ENCODE measurements at places on chromosomes 3 and 15. TPM values are rescaled to one million over a fixed set of nuclear protein-coding genes. Genes with fewer than 3 reads are reported as not detected.

GRCh38 chr3:47664519-47664918 is 85.9 kb upstream of the CSPG5 start:
- ATAC-seq: no peak

DNA sequence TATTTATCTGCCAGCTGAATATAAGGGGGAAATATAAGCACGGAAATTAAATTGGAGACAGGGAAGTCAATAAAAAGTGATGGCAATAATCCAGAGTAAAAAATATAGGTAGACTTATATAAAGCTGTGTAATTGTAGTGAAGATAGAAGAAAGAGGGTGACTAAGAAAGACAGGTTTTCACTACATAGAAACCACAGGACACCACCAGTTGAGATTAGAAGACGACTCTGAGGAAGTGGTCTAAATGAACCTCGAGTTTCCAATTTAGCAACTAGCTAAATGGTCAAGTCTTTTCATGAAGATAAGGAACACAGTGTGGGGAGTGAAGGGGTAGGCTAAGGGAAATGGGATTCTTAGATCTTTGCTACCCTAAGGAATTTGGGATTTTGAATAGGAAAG is 188.8 kb upstream of the ARL6 start:
- ATAC-seq: no peak

DNA sequence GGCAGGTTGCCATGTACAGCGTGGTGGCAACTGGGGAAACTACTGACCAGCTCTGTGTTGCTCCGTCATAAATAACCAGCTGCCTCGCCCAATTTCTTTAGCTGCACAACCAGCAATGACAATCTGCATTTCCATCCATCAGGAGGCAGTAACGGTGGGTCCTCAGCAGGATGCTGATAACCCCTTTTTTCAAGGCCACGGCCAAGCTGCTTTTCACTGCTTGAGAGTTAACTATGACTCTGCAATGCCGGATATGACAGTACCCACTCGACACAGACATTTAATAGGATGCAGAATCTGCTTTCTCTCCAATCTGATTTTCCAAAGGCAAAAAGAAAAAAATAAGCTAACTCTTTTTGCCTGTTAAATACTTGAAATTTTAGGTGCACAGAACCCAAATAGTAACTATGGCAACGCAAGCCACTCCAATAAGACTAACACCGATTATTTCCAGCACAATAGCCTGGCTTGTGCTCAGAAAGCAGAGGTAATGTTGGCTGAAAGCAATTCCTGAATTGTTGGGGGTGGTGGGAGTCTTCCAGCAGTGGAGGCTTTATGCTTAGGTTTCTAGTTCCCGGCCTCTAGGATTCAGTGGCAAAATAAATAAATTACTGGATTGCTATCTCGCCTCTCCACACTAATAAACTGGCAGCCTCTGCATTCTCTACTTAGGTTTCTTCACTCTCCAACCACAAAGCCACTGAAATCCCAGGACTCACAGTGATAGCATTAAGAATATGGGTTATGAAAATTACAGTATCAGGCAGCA is 31.2 kb upstream of the SRGAP3 start:
- no peak for ATAC-seq

TKT gene
- 218 TPM for total RNA-seq

MINAR1 gene
- 2.2 TPM for total RNA-seq

GRCh38 chr15:39456159-39456558 is 124.7 kb upstream of the THBS1 start:
- no peak for ATAC-seq
